ENCODE measurements at places on chromosomes 6 and 20.

DNA sequence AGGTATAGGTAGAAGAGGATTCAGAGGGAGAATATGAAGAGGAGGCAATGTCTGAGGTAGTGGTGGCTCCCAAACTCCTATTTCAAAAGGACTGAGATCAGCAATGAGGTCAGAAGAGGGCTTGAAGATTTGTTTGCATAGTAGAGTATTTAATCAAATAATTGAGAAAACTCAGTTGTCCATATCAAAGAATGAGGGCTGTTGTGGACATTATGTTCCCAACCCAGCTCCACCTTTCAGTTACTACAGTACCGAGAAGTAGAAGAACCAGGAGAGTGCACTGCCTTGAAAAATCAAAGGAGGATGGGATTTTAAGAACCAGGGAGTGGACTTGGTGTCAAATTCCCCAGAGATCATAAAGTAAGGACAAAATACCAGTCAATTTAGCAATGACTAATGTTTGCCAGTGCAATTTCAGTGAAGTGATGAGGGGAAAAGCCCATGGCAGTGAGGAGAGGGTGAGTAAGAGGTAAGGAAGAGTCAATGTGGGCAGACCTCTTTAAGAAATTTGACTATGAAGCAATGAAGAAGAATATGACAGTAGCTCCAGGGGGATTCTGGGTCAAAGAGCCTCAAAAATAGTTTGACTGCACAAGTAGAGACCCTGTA is 382.4 kb downstream of the PKHD1 start:
- no peak for DNase-seq

- no peak for DNase-seq
These were observed 151.0 kb upstream of the CITED2 start for GRCh38 chr6:139525415-139525814.

DNA sequence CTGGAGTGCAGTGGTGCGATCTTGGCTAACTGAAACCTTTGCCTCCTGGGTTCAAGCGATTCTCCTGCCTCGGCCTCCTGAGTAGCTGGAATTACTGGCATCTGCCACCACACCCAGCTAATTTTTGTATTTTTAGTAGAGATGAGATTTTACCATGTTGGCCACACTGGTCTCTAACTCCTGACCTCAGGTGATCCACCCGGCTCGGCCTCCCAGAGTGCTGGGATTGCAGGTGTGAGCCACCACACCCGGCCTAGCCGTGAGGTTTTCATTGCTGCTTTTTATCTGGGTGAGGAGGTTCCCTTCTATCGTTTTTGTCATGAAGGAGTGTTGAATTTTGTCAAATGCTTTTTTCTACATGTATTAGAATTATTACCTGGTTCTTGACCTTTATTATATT is 23.9 kb downstream of the SRC start:
- no peak for DNase-seq

- no peak for DNase-seq
These were observed 195.4 kb downstream of the TFAP2A start for GRCh38 chr6:10219510-10219909.

- no peak for DNase-seq
These were observed 132.7 kb upstream of the SLC22A16 start for GRCh38 chr6:110609101-110609500.

- DNase-seq, result no peak
These were observed 17.7 kb upstream of the CCDC167 start for GRCh38 chr6:37517411-37517812.

GRCh38 chr20:6623989-6624388 is 143.5 kb upstream of the BMP2 start:
- no peak for DNase-seq

DNA sequence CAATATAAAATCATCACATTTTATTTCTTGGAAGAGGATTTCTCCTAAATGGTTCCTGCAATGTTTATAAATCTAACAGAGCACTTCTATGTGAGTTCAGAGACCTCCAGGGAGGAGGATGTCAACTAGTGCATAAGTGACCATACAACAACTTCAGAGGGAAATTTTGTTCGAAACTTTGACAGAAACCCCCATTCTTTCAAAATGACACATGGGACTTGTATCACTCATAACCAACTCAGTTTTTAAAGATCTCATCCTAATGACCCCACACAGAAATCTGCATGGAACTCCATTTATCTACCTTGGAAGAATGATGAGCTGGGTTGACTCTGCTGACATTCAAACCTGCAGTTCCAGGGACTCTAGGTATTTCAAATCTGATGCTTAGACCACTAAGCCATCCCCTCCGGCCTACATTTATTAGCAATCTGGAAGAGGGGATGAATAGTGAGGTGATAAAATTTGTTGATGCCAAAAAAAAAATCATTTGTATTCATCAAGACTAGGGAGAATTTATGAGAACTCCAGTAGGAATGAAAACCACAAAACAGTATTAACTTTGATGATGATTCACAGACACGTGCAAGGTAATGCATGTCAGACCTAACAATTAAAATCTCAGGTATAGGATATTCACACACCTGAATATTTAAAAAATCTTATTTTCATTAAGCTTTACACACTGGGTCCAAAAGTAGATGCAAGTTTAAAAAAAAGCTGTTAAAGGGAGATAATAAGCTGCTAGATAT is 153.0 kb downstream of the REV3L start:
- no peak for DNase-seq

- no peak for DNase-seq
These were observed 170.5 kb downstream of the VEGFA start for GRCh38 chr6:43940393-43941087.

DNA sequence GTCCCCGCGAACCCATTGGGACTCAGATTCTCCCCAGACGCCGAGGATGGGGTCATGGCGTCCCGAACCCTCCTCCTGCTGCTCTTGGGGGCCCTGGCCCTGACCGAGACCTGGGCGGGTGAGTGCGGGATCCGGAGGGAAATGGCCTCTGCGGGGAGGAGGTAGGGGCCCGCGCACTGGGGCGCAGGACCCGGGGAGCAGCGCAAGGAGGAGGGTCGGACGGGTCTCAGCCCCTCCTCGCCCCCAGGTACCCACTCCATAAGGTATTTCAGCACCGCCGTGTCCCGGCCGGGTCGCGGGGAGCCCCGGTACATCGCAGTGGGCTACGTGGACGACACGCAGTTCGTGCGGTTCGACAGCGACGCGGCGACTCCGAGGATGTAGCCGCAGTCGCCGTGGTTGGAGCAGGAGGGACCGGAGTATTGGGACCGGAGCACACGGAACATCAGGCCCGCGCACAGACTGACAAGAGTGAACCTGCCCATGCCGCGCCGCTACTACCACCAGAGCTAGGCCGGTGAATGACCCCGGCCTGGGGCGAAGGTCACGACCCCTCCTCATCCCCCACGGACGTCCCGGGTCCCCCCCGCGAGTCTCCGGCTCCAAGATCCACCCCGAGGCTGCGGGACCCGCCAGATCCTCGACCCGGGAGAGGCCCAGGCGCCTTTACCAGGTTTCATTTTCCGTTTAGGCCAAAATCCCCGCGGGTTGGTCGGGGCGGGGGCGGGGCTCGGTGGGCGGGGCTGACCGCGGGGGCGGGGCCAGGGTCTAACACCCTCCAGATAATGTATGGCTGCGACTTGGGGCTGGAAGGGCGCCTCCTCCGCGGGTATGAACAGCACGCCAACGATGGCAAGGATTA is 15.7 kb upstream of the HLA-A start:
- DNase-seq, result no peak

- DNase-seq, result no peak
These were observed 11.0 kb upstream of the COL10A1 start for GRCh38 chr6:116136933-116137340.

GRCh38 chr20:55415567-55416142 is 589.7 kb downstream of the CBLN4 start:
- no peak for DNase-seq

DNA sequence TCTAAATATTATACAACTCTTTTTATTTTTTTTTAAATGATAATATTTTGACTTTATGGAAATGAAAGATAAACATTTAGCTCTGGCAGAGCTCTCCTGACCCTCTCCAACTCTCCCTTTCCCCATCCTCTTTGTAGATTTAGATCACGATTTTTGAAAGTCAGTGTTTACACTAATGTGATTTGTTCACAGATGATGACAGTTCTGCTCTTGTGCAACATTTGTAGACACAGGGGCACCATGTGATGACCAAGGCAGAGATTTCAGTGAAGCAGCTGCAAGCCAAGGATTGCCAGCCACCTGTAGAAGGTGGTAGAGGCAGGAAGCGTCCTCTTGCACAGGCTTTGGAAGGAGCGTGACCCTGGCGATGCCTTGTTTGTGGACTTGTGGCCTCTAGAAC is 483.2 kb downstream of the QKI start:
- DNase-seq, result no peak

GRCh38 chr6:5569491-5569890 is 308.2 kb downstream of the FARS2 start:
- no peak for DNase-seq

- DNase-seq, result no peak
These were observed 21.5 kb upstream of the HLA-C start for GRCh38 chr6:31293343-31293742.

DNA sequence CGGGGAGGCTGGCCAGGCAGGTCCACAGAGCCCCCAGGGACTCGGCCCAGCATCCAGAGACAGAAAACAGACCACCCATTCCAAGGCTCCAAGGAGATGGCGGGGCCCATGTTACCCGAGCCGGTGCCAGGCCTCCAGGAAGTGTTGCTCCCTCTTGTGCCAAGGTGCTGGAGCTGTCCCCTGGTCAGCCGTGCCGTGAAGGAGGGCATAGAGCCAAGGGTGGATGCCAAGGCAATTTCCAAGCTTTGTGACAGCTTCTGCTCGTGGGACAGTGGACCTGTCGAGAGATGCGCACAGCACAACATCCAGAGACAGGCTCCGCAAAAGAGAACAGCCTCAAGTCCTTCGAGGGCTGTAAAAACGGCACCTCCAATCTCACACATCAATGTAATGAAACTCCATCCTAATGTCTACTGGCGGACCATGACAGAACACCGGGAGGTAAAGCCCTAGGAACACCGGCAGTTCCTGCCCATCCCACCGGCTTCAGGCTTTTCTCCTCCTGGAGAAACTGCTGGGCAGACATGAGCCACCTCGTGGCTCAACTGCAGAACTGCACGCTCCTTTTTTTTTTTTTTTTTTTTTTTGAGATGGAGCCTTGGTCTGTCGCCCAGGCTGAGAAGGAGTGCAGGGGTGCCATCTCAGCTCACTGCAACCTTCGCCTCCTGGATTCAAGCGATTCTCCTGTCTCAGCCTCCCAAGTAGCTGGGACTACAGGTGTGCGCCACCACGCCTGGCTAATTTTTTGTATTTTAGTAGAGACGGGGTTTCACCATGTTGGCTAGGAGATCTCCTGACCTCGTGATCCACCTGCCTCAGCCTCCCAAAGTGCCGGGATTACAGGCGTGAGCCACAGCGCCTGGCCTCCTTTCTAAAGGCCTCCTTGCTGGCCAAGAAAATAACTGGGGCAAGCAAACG is 30.9 kb upstream of the AVP start:
- DNase-seq, result peak; percentile 13

GRCh38 chr6:44712353-44713111 is 325.0 kb downstream of the CDC5L start:
- no peak for DNase-seq

- DNase-seq, result no peak
These were observed 130.1 kb downstream of the NFATC2 start for GRCh38 chr20:51412333-51412871.
